Testis (tissue), 5 donors: ENCODE measurements at places on chromosomes 5 and 9. TPM values are rescaled to one million over a fixed set of nuclear protein-coding genes. Genes with fewer than 3 reads are reported as not detected.

GRCh38 chr9:114339130-114339908 is 9.7 kb downstream of the ORM2 start:
- no peaks in the 10 kb centered on the region for H3K27me3 ChIP-seq
- no peaks in the 10 kb centered on the region for H3K36me3 ChIP-seq
- H3K27ac ChIP-seq: no peak overlapping the region
- H3K4me1 ChIP-seq: no peaks in the 10 kb centered on the region
- peak; percentile 69 for DNase-seq

DNA sequence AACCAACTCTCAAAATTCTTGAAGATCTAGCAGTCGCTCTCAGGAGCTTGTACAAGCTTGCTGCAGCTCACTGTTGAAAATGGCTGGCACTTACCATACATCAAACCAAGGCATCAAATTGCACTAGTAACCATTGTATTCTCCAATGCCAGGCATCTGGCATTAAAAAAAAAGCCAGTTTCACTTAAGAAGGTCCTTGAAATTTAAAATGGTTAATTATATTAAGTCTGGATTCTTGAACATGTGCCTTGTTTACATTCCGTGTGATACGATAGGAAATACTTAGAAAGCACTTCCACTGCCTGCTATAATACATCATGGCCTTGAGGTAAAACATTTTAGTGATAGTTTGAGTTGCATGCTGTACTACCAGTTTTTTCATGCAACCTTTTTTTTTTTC is 300.7 kb downstream of the KDM4C start:
- H3K36me3 ChIP-seq: no peaks in the 10 kb centered on the region
- no peak overlapping the region for H3K4me3 ChIP-seq
- no peak for DNase-seq
- no peak overlapping the region for H3K27ac ChIP-seq
- H3K27me3 ChIP-seq: no peaks in the 10 kb centered on the region

RETREG1 gene
- polyA plus RNA-seq: 103 TPM

CHMP5 gene
- 84.1 TPM for polyA plus RNA-seq

FOXD4L4 gene
- not detected for polyA plus RNA-seq
